ENCODE measurements at places on chromosomes 4 and X.

- DNase-seq: no peak
Measured at GRCh38 chr4:20698382-20698781, 1.9 kb upstream of the PACRGL start.

DNA sequence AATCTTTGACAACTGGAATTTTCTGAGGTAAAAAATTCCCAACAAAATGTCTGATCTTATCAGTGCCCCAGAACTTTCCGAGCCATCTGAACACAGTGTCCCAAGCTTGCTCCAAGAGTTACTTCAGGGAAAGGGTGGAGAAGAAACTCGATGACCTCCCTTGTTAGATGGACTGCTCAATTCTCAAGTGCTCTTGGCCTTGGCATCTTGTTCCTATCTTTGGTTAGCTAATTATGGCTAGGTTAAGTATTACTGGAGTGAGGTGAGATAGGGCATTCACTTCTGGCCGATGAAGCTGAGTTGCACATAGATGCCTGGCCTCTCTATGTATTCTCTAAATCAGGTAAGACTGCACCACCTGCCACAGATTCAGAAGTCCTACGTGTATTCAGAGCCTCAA lies 9.1 kb upstream of the S100G start:
- no peak for DNase-seq

DNA sequence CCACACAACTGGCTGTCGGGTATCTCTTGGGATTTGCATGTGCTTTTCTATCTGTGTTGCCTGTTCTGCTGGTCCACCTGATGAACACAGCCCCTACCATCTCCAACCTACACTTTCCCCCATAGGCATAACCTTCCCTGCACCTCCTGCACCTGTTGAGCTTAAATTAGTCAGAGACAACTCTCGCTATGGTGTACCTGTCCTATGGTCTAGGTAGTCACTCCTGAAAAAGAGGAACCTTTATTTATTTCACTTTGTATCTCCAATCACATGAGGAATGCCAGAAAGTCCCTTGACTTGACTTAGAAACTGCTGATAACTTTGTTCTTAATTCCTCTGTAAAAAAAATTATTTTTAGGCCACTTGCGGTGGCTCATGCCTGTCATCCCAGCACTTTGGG lies 338.1 kb downstream of the DHRSX start:
- DNase-seq: no peak

- no peak for DNase-seq
Measured at GRCh38 chrX:38973322-38973721, 172.1 kb downstream of the MID1IP1 start.

- DNase-seq: no peak
Measured at GRCh38 chrX:10393899-10394298, 226.5 kb downstream of the MID1 start.

DNA sequence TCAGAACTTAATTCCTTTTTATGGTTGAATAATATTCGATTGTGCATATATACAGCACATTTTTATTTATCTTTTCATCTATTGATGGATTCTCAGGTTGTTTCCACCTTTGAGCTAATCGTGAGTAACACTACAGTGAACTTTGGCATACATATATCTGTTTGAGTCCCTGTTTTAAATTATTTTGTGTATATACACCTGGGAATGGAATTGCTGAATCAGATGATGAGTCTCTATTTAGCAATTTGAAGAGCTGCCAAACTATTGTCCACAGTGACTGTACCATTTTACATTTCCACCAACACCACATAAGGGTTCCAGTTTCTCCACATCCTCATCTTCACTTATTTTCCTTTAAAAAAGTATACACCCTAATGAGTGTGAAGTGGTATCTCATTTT lies 166.2 kb upstream of the FGF13 start:
- DNase-seq: no peak

GRCh38 chr4:16417198-16417597 lies 190.9 kb upstream of the TAPT1 start:
- DNase-seq: no peak

- no peak for DNase-seq
Measured at GRCh38 chr4:55437356-55437796, 41.6 kb downstream of the TMEM165 start.

GRCh38 chrX:122187069-122187713 lies 996.9 kb upstream of the GRIA3 start:
- DNase-seq: no peak

GRCh38 chrX:3177851-3178250 lies 136.6 kb downstream of the ARSF start:
- DNase-seq: no peak

DNA sequence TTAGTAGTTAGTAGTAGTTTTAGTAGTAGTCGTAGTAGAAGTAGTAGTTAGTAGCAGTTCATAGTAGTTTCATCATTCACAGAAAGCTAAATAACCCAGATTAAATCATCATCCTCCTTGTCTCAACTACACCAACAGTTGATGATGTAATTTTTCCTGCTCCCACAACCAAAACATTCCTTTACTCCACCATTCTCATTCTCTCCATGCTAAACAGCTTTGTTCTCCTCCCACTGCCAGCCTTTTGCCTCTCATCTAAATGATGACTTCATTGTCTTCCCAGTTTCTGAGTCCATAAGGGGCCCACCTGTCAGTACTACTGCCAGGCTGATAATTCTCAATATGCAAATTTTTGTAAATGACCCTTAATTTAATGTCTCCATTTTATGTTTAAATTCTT lies 68.9 kb downstream of the ARHGAP24 start:
- DNase-seq: no peak

GRCh38 chrX:69158166-69158980 lies 6.9 kb downstream of the PJA1 start:
- peak; percentile 27 for DNase-seq

DNA sequence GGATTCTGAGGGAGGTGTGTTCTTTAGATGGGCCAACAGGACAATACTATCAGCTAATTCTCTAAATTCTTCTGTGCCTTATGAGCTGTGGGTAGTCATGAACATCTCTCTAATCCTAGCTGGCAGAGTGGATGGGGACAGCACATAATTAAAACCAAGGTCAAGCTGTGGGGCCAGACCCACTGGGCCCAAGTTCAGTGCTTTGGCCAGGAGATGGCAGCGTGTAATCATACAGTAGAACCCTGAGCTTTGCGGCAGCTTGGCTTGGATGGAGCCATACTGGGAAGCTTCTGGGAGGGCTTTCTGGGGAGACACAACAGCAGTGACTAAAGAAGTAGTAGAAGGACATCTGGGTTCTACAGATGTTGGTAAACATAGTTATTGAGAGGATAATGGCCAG lies 140.3 kb upstream of the CXCL13 start:
- peak; percentile 61 for DNase-seq

GRCh38 chr4:174532445-174532844 lies 10.2 kb upstream of the HPGD start:
- no peak for DNase-seq

GRCh38 chrX:111086591-111087006 lies 9.4 kb upstream of the PAK3 start:
- no peak for DNase-seq

DNA sequence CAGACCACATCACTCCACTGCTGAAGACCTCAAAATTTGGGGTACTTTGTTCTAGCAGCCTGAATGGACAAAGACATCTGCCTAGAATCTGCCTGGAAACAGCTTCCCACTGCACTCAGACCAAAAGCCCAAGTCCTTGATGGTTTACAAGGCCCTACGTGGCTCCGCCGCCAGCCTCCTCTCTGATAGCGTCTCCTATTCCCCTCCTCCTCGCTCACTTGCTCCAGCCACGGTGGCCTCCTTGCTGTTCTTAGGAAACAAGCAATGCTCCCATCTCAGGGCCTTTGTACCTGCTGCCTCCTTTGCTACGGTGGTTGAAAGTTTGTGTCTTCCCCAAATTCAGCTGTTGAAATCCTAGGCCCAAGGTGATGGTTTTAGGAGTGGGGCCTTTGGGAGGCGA lies 34.7 kb upstream of the SORCS2 start:
- no peak for DNase-seq

DNA sequence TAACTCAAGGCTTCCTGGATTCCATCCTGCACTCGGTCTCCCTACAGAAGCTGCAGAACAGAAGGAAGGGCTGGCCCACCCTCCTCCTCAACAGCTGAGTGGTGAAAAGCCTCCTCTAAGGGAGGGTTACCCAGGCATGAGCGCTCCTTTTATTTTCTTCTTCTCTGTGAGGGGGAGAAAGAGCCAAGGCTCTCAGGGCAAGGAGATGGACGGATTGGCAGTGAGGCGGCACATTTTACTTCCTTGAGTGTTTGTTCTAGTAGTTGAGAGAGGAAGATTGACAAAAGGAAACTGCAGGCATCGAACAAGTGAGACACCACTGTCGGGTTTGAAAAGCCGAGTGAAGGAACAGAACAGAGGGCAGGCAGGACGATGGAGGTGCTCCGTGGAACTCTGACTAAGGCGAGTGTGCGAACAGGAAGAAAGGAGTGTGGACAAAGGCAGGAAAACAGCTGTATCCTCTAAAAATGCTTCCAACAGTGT lies 38.4 kb upstream of the STS start:
- DNase-seq: no peak

DNA sequence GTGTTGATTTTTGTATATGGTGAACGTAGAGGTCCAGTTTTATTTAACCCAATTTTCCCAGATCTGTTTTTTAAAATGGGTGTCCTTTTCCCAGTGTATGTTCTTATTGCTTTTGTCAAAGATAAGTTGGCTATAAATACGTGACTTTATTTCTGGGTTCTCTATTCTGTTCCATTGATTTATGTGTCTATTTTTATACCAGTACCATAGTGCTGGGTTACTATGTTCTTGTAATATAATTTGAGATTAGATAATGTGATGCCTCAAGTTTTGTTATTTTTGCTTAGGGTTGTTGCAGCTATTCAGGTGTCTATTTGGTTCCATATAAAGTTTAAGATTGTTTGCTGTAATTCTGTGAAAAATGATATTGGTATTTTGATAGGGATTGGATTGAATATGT lies 749.1 kb upstream of the GRIA3 start:
- DNase-seq: no peak

DNA sequence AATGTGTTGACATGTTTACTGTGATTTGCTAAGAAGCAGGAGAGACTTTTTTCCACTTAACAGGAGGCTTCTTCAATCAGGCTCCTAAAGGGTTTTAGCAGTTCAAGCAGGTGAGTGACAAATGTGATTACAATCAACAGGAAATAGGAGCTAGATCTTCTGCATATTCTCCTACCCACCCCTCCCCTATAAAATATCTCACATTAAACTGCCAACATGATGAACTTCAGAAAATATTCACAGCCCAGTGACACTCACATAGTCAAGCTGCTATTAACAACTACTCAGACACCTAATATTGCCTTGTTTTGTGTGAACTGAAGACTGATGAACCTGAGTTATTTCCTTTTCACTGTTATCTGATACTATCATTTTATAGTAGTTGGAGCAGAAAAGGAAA lies 55.9 kb upstream of the ANTXR2 start:
- no peak for DNase-seq

DNA sequence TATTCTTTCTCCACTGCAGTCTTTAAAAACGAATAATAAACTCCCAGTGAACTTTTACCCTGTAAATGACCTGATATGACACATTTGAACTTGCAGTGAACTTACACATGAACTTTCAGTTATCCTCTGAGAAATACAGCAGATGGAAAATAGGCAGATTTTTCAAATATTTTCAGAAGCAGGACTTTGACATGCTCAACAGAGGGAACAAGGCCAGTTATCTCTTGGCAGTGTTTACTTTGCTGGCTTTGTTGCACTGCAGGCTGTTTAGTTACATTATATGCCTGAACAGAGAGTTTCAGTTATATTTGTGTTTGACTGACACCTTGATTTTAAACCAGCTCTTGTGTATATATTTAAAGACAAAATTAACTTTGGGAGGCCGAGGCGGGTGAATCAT lies 47.6 kb upstream of the FGG start:
- no peak for DNase-seq
